ENCODE measurements at places on chromosomes 7 and 10.

GRCh38 chr10:29725133-29725720 is 90.5 kb upstream of the SVIL start:
- DNase-seq, result no peak

DNA sequence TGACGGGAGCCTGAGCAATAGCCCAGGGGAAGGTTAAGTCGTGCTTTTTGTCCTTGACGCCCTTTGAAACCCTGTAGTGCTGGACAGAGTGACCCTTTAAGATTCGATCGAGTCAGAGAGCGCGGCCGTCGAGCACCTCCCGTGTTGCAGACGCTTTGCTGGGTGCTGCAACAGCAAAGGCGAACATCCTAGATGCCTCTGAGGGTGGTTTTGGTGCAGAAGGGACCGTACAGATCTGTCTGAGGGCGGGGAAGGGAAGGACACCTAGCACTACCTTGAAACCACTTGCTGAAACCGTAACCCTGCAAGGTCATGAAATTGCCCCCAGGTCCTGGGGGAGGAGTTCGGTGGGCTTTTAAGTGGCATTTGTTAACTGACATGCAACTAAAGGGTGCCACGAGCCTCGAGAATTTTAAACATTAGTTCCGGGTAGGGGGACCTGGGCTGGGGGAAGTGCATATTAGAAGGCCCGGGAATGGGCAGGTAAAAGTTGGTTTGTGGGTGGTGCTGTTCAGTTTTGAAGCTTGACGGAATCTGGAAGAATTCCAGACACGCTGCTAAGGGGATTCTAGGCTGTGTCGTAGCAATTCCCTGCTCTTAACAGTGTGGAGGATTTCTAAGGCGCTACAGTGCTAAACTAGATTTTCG is 786 bp downstream of the ATP5F1C start:
- DNase-seq, result no peak

DNA sequence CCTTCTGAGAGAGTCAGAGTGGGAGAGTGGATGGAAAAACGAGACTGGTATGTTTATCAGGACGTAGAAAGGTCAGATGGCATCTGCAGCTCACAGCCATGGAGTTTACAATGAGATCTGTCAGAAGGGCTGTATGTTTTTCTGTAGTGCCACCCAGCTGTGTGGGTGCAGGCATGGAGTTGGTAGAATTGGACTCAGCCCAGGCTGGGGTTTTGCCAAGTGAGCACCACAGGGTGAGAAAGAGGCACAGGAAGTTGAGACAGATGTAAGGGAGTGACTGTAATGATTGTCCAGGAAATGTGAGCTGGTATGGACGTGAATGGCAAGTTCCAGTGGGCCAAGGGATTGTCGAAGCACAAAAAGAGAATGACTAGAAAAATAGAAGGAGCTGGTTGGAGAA is 9.1 kb upstream of the ZYX start:
- peak; percentile 40 for DNase-seq

DNA sequence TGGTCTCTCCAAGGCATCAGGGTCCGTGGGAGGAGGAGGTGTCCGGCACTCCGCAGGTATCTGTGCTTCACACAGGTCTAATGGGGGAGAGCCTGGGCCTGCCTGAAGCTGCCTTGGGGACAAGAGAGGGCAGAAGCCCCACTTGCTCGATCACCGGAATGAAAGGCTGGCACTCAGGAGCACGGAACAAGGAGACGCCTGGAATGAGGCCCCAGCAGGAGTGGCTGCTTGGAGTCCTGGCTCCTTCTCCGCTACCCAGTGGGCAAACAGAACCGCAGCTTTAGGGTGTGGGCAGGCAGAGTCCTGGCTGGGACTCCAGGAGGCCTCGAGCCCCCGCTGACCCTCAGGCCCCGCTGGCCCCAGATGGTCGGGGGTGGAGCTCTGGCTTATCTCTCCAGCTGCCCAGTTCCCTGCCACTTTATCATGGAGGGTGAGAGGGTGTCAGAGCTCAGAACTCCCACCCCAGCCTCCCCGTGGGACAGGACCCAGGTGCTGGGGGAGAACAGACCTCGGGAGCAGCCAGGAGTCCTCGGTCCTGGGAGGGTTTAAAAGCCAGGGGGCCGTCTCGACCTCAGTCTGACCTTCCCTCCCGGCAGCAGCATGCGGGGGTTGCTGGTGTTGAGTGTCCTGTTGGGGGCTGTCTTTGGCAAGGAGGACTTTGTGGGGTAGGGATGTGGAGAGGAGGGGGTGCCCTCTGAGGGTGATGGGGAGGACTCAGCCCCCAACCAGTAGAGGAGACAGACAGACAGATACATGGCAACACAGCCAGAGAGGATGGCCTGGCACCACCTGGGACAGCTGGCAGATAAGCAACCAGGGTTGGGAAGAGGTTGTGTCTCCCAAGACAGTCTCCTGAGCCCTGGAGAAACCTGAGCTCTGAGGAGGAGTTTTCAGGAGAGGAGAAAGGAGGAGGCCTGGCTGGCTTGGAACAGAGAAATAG is at the start of gene CPA1:
CPA1 (plus strand) TSS at position 574 of the 940 bp plus-strand sequence; CDS start at position 601, 27 bp downstream.
- DNase-seq, result no peak

DNA sequence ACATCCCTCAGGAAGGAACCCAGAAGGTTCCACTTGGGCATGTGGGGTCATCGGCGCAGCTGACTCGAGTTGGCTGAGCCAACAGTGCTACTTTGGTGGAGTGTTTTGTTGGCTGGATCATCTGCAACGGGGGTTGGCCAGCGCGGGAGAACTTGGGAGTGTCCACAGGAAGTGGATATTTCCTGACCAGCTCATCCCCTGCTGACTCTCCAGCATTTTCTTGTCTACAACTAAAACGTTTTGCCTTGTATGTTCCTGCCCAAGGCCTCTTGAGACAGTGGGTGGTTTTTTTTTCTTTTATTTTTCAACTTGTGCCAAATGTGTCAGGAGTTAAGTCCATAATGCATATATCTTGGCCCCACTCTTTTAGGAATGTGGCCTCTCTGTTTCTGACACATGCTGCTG is 208.6 kb downstream of the ZNF365 start:
- no peak for DNase-seq

DNA sequence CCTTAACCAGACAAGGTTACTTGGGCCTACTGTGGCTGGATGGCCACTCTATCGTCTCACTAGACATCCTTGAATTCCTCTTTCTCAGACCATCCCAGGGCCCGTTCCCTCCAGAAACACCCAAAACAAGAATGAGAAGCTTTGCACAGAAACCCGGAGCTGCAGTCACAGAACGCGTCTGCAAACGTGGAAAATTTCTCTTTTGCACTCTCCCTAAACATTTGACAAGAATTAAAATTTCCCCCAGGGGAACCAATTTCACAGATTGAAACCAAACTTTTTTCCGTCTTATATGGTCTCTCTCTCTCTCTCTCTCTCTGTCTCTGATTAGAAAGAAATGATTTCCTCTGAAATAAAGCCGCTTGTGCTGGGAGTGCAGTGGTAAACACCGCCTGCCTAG is 120.7 kb downstream of the MKX start:
- no peak for DNase-seq

- DNase-seq, result no peak
Measured at GRCh38 chr7:91358303-91358702, 94.1 kb downstream of the FZD1 start.

GRCh38 chr10:69093933-69094332 is 6.0 kb downstream of the SRGN start:
- DNase-seq, result no peak
